PC-3 (cell line): ENCODE measurements at places on chromosomes 5 and 9.
A peak's percentile ranks its signal among the peaks of the same experiment; 100 is the strongest.

DNA sequence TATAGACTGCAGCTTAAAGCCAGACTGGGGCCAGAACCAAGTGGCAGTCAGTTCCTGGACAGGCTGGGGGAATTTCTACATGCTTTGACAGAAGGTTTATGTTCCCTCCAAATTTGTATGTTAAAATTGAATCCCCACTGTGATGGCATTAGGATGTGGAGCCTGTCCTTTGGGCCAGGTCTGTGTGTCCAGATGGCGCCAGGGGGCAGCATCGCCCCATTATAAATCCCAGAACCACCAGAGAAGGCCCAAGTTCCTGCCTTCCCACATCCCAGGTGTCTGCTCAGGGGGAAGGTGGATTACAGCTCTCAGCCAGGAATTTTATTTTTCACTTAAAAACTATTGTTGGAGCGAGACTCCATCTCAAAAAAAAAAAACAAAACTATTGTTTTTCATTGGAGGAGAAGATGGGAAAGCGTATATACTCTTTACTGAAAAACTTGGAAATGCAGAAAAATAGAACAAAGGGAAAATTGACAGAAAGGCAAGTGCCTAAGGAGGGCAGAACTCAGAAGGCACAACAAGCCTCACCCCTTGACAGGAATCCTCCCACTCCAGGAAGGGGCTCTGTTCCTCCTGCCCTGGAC is 5.0 kb downstream of the IL3 start:
- peak; percentile 81 for DNase-seq

DNA sequence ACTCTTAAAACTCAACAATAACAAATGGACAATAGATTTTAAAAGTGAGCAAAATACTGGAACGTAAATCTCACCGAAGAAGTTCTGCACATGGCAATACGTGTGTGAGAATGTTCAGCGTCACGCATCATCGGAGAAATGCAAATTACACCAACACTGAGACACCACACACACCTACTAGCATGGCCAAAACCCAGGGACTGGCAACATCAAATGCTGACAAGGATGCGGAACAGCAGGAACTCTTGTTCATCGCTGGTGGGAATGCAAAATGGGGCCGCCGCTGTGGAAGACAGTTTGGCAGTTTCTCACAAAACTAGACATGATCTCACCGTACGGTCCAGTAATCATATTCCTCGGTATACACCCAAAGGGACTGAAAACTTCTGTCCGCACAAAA is 21.6 kb upstream of the CLPTM1L start:
- DNase-seq, result no peak

GRCh38 chr9:27864644-27865438 is 291.6 kb upstream of the C9orf72 start:
- peak; percentile 44 for DNase-seq

DNA sequence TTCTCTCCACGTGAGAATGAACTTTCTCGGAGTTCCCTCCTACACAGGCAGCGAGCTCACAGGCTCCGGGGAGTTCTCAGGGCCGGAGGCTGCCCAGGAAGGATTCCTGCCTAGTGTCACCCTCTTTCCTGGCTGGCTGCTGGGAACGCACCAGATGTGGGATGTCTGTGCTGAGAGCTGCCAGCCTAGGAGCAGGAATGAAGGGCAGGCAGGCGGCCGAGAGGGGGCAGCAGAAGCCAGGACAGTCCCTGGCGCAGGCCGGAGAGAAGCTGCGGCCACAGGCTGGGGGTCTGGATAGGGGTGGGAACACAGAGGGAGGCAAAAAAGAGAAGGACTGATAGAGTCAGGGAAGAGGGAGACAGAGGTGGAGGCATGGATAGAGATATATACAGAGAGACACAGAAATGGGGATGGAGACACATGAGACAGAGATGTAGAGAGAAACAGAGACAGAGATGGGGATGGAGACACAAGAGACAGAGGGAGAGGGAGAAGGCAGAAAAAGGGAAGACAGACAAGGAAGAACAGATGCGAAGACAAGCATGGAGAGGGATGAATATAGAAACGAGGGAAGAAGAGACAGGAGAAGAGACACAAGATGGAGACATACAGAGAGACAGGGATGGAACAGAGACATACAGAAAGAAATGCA is 25.3 kb upstream of the ENHO start:
- DNase-seq, result no peak

GRCh38 chr5:176648474-176649194 is 1.4 kb downstream of the TSPAN17 start:
- DNase-seq, result no peak

DNA sequence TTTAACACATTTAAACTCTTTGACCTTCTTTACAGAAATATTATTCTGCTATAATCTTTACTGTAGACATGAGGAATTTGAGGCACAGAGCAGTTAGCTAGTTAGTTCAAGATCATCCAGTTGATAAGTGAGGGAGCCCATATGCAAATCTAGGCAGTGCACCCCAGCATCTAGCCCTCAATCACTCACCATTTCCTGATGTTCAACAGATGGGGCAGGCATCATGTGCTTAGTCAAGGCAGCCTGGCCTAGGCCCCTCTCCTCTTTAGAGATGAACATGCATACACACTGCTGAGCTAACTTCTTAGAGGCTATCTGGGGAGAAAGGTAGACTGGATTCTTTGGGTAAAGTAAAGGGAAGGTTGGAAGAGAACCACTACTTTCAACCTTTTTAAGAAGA is 206.8 kb upstream of the SLC24A2 start:
- no peak for DNase-seq

GRCh38 chr9:37920471-37921167 is 16.7 kb upstream of the SLC25A51 start:
- no peak for DNase-seq

DNA sequence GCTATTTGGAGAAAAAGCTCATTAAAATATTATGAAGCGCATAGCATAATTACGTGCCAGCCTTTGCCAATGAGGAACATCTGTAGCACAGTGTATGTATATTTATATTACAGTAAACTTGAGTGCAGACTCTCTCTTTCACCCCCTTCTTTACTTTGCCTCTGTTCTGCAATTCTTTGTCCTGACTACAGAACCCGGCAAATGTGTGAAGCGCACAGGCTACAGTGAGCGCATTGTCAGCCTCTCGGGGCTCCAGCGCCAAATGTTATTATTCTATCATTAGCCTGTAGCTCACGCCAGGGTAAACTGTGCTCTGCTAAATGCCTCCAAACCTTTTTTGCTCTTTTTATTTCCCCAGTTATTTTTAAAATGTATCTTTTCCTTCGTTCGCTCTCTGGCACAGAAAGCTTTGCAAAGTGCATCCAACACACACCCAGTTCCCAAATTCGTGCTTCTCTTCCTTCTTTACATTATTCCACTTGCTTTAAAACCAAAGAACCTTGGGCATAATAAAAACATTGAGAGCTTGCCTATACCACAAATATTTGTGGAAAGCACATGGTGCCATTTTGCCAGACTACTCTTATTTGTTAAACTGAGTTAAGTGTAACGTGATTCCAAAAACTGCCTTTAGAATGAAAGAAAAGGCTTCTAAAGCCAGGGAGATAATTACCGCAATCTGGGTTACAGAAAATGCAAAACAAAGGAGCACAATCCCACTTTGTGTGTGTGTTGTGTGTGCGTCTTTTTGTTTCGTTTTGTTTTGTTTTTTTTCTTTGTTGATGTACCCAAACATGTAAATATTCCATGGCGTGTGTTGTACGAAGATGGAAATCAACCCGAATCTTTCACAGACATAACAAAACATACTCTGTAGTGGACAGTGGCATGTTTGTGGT is 164.1 kb upstream of the MPDZ start:
- no peak for DNase-seq

DNA sequence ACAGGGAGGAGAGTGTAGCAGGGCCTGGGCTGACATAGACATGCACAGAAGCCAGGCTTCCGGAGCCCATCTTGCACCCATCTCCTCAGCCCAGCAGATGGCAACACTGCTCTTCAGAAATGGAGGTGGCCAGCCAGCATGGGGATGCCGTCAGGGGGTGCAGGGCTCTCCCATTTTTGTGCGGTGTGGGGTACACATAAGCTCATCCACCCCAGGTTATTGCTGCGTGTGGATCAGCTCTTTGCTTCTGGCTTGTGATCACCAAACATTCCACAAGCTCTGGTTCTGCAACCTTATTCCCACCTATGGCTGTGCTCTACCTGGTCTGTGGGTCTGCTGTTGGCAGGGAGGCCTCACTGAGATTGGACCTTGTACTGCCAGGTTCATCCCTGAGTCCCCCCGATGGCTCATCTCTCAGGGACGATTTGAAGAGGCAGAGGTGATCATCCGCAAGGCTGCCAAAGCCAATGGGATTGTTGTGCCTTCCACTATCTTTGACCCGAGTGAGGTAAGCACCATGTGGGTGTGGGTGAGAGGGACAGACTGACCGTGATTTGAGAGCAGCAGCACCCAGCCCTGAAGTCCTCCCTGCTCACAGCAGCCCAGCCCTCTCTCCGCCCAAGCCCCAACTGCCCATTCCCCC is 17.3 kb downstream of the SLC22A5 start:
- peak; percentile 66 for DNase-seq

GRCh38 chr5:151100681-151101080 is 19.8 kb upstream of the TNIP1 start:
- DNase-seq, result no peak

DNA sequence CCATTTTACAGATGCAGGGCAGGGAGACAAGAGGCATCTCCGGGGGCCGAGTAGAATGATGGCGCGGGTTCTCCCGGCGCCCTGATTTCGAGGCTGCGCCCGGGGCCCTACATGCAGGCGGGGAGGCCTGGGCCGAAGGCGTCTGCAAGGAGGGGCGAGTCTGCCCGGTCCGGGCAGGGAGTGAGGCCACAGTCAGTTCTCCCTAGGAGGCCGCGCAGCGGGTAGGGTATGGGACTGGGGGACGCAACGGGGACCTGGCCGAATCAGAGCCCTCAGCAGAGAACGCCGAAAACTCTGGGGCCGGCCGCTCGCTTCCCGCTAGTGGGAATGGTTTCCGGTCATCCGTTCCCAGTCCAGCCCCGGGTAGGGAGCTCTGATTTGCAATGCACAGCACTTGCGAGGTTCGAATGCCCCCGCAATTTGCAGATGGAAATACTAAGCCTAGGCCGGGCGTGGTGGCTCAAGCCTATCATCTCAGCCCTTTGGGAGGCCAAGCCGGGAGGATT is 6.4 kb downstream of the TLX3 start:
- no peak for DNase-seq

DNA sequence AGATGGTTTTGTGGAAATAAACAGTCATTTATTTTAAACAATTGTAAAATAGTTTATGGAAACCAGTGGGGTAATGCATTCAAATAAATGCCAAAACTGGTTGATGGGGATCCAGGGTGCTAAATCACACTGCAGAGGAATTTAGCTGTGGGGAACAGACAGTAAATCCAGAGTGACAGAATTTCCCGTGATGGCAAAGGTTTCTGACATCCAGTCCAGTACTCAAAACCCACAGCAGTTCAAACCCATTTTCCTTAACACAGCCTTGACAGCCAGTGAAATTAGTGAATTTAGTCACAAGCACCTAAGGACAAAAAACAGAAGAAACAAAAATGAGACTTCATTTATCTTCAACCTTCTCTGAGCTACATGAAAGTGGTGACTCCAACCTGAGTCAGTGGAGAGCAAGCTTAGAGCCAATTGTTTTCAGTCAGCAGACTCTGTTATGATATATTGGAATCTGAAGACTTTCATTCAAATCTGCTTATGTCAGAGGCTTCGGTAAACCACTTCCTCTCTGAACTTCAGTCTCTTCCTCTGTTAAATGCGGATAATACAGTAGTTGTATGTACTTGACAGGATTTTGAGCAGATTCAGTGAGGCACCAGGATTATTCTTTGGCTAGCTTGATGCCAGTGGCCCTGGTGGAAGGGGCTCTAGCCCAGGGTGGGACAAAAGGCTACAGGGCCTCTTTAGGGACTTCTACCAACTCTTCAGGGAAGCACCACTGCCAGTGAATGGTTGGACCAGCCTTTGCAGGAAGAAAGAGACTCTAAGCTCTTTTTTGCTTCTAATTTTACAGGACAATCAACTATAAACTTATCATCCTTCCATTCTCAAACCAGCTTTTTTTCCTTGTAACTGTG is 185.3 kb downstream of the MAPKAP1 start:
- DNase-seq, result peak; percentile 89

DNA sequence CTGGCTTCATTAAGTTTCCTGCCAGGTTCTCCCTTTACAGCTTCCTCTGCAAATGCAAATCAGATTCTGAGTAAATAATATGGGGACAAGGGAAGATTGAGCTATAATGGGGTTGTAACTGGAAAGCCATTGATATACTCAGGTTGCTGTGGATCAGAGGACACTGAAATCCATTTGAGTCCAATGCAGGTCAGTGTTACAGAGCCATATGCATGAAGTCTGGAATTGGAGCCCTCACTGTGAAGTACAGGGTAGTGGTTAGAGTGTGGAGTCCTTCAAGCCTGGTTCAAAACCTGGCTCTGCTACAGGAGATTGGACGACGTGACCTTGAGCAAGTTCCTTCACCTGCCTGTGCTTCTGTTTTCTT is 48.7 kb downstream of the TIMD4 start:
- DNase-seq, result no peak

DNA sequence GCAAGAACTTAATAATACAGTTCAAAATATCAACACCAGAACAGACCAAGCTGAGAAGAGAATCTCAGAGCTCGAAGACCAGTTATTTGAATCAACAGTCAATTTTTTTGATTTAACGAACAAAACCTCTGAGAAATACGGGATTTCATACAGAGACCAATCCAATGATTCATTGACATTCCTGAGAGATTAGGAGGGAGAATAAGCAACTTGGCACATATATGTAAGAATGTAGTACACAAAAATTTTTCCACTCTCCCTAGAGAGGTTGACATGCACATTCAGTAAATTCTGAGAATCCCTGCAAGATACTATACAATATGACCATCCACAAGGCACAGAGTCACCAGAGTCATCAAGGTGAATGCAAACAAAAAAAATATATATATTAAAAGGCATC is 1577.3 kb upstream of the C9orf72 start:
- peak; percentile 46 for DNase-seq

DNA sequence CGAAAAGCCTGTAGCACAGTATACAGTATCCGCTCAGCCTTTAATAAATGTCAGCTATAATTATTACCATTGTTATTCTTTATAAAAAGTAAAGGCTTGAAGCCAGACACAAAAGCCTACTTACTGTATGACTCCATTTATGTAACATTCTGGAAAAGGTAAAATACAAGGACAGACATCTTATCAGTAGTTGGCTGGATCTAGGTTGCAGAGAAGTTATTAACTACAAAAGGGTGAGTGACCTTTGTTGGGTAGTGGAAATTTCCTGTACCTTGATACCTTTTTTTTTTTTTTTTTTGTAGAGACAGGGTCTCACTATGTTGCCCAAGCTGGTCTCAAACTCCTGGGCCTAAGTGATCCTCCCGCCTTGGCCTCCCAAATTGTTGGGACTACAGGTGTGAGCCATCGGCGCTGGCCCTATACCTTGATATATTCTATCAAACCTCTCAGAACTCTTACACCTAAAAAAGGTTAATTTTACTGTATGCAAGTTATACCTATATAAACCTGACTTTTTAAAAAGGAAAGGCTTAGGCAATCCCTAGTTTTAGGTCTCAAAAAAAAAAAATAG is 6.0 kb downstream of the HDAC3 start:
- DNase-seq, result no peak

DNA sequence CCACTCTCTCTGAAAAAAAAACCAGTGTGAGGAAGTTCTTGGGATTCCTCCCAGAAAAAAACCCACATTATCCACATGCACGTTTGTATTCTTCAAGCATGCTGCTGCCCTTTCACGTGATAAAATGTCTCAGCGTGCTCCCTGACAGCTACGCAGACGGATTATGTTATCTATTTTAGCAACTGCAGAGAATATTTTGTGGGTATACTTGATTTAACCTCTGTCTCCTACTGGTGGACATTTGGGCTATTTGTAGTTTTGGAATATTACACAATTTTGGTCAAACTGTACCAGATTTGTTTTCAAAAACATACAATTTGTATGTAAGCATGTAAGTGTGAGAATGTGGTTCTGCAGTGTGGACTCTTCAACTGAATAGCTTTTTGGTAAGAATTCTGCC is 10.7 kb downstream of the PRRC2B start:
- no peak for DNase-seq
